COLO829 (cell line): ENCODE measurements at places on chromosomes 6 and 20.

GRCh38 chr6:156396791-156397418 is 380.3 kb upstream of the ARID1B start:
- DNase-seq, result no peak

DNA sequence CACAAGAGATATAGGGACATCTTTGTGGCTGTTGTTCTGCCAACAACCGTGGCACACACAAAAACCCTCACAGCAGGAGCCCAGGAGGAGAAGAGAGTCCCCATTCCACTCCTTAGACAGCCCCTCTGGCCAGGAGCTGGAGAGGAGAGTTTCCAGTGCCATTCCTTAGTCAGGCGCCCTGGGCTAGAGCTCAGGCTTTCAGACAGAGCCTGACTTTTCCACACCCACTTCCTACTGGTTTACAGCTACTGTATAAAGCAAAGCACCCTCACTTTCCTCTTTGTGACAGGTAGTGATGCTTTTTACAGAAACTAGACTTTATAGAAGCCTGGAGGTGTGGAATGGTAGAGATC is 145.9 kb downstream of the SYCP2 start:
- no peak for DNase-seq

DNA sequence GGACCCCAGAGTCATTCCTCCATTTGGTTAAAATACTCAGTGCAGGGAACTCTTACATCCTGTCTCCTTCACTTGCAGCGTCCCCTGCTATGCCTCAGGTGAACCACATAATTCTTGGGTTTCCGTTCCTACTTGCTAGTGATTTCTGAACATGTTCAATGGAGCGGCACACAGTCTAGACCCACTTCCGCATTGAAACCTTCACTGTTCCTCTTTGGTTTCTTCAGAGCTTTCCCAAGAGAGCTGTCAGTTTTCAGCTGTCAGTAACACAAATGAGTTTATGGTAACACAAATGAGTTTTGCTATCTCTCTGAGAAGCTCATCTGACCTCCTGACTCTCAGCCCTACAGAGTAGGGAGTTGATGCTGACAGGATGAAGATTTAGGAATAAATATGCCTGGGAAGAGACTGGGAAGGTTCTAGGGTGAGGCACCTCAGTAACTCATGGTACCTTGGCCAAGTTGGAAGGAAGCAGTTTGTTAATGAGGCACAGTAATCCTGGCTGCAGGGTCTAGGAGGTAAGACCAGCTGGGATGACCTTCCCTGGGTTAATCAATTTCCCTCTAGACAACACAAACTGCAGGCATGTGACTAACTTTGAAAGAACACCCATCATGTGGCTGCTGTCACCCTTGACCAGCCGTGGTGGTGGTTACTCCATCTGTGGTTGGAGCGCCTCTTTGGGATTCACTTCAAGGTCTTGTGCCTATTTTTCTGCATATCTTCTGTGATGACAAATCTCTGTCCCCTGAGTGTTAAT is 5.4 kb downstream of the SYS1 start:
- DNase-seq, result no peak

DNA sequence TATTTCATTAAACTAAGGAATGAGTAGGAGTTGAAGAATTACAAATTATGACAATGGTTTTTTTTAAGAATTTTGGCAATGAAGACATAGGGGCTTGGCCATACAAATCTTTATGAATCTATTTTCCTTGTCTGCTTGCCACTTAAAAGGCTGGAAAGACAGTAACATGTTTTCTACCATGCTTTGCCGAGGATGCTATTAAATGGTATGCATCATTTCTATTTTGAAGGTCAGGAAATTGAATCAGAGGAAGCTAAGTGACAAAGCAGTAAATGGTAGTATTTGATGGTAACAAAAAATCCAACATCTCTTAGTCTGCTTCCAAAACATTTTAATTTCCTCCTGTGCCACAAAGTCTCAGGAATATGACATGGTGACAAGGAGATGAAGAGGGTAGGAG is 287.2 kb downstream of the RFPL4B start:
- no peak for DNase-seq

DNA sequence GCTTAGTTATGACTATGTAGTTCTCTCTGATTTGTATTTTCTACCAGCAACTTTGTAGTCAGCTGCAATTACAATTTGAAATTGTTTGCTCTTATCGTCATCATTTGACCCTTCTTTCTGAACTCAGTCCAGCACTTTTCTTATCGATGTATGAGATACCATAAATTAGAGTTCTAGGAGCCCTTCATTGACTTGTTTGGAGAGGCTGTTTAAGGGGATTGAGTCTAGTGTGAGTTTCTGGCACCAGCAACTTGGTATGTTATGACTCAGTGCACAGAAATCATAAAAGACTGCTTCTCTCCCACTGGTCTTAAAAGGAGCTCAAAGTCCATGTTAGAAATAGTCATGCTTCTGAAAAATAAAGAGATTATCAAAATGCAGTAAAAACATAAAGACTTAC is 190.3 kb downstream of the TENT5A start:
- peak; percentile 31 for DNase-seq

DNA sequence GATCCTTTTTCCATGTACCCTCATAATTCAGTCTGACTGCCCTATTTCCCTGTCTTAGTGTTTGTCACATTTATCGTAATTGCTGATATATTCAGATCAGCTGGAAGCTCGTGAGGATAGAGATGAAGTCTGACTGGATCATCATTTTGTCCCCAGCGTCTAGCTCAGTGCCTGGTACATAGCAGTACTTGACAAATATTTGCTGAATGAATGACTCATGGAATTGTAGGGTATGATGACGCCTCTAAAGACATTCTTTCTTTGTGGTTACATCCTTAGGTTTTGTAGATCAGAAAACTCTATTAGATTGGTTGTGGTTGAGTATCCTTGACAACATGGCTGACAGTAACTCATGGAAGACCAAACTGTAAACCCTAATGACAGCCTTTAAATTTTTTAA is 68.9 kb downstream of the MTHFD1L start:
- DNase-seq, result no peak

GRCh38 chr6:166286839-166287271 is 21.3 kb downstream of the PRR18 start:
- DNase-seq, result no peak

GRCh38 chr6:99802396-99803031 is 191.5 kb downstream of the MCHR2 start:
- no peak for DNase-seq

DNA sequence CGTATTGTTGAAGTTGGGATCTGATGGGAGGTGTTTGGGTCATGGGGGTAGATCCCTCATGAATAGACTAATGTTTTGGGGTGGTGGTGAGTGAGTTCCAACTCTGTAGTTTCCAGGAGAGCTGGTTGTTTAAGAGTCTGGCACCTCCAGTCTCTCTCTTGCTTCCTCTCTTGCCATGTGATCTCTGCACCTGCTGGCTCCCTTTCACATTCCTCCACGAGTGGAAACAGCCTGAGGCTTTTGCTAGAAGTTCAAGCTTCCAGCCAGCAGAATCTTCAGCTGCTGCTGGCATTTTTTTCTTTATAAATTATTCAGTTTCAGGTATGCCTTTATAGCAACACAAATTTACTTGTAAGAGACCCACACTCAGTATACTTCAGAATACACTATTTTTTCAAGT is 1021.6 kb downstream of the EYS start:
- no peak for DNase-seq

DNA sequence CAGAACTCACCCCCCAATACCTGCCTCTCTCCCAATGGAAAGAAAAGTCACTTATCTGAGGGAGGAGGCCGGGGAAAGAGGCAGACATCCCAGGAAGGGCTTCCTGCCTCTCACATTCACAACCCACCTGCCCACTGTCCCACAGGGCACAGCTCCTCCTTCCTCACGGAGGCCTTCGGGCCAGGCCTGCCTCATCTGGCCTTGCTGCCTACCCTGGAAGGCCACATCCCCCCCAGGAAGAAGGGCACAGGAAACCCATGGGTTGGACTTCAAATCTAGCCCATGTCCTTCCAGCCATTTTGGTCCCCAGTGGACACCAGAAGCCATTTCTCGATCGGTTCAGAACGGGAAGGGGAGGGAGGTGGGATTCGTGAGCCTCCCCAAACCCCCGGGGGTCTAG is 162.0 kb downstream of the PREX1 start:
- no peak for DNase-seq

DNA sequence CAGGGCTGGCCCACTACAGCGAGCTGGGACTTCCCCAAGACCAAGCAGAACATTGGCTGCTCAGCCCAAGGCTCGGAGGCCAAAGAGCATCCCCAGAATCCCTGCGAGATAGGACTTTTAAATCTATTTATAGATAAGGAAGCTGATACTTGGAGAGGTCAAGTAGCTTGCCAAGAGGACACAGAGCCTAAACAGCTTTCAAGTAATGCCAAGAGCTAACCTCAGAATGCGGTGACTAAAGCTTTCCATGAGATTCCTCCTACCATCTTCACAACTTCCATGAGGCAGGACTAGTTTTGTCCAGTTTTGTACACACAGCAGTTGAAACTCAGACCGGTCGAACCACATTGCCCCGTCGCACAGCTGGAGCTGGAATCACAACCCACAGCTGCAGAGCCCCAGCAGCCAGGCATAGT is 168.1 kb upstream of the TOP1 start:
- DNase-seq, result peak; percentile 50

- DNase-seq, result no peak
These were observed 7.6 kb upstream of the EXOC2 start for GRCh38 chr6:700490-700889.

GRCh38 chr6:35454391-35455110 is 2.4 kb downstream of the FANCE start:
- DNase-seq, result no peak

- no peak for DNase-seq
These were observed 24.3 kb upstream of the KIAA0408 start for GRCh38 chr6:127483399-127484055.

DNA sequence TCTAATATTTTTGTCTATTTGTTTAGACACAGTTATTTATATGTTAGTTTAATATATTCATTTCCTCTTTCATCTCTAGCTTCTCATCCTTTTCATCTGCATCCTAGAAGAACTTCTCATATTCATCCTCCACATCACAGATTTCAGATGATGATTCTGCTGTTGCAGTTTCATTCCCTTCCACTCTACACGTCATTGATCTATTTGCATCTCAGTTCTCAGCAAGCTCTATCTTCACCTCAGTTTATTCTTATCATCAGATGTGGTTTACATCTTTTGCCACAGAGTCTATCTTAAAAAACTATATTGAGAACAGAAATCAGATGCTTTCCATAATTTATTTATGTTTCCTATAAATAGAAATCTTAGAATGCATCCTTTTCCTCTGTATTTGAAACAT is 13.3 kb downstream of the SLC2A12 start:
- no peak for DNase-seq

DNA sequence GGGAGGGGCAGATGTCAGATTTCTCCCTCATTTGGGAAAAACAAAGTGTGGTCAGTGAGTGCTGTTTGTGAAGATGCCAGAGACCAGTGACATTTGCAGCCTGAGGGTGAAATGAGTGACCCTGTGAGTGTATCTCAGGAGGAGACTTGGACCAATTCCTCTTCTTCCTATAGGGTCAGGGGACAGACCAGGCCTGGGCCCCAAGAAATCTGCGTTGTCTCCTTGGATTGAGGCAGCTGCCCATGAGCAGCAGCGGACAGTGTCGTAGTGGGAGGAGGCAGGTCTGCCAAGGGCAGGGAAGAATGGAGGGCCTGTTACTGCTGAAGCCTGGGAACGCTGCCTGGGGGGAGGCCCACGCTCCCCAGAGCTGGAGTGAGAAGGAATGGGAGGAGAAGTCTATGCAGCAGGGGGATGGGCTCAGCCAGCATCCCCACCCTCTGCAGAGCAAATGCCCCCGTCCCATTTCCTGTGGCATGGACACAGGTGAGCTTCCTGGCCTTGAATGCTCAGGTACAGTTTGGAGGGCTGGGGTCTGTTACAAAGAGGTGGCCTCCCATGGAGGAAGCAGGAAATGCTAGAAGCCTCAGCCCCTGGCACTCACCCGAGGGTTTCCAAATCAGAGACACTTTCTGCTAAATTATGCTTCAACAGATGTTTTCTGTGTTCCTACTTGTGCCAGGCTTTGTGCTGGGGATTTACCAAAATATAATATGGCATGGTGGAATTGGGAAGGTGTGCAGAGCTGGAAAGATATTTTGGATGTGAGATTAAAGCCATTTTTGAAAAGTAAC is 29.8 kb downstream of the DAAM2 start:
- peak; percentile 92 for DNase-seq

DNA sequence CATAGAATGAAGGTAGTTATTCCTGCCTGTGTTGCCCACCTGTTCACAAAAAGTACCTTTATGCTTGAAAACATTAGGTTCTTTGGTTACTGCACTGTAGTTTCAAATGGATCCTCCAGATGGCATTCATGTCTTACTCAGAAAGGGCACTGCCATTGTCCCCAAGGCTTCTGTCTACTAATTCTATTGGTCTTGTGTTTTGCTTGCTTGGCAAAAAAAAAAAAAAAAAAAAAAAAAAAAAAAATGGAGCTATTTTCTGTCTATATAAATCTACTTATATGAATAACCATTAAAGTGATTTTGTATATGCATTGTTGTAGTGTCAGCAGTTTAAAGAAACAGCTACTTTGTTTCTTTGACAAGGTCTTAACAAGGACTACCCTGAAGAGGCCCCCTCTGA is 12.7 kb upstream of the EFHC1 start:
- DNase-seq, result peak; percentile 91

GRCh38 chr6:74248966-74249365 is 553.0 kb downstream of the CD109 start:
- DNase-seq, result no peak

DNA sequence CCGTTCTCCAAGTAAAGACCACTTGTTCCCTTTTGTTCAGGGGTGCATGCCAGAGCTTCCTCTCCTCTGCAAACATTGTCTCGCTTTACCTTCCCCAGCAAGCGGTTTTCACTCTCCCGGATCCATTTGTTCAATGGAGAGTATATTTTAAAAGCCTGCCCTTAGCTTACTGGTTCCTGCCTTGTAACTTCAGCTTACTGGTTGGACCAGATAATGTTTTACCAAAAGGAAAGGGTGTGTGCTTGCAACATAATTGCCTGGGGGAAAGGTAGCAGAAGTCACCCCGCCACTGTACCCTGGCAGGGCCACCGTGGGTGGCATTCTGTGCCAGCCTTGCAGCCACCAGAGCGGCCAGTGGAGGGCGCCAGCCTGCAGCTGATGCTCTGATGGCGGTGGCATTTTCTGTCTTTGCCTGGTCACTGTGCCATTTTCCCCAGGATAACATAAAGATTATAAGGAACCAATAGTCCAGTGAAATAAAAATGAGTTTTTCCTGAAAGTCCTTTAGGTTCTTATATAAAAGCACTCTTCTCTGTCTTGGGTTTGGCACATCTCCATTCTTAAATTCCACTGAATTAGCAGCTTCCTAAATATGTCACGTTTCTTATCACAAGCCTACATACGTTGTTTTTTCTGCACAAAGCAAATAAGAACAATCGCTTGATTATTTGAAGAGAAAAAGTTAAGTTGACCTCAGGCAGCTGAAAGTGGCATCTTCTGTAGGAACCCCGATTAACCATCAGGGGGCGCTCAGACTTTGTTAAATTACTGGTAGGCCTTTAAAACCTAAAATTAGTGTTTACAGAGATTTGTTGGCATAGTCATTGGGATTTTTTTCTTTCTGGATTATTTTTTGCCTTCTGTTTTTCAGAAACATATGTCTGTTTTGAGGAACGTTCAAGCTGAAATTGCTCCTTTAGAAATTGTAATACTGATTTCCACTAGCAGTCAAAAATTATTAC is 67.4 kb upstream of the XRN2 start:
- DNase-seq, result peak; percentile 57
